ENCODE measurements at places on chromosomes 13 and 19.

- peaks cover 26% of the 10 kb centered on the region for H3K4me1 ChIP-seq
- no peak overlapping the region for H3K4me3 ChIP-seq
- no peak for DNase-seq
- no peaks in the 10 kb centered on the region for H3K36me3 ChIP-seq
These were observed 26.2 kb downstream of the RAP2A start for GRCh38 chr13:97460004-97460775.

DNA sequence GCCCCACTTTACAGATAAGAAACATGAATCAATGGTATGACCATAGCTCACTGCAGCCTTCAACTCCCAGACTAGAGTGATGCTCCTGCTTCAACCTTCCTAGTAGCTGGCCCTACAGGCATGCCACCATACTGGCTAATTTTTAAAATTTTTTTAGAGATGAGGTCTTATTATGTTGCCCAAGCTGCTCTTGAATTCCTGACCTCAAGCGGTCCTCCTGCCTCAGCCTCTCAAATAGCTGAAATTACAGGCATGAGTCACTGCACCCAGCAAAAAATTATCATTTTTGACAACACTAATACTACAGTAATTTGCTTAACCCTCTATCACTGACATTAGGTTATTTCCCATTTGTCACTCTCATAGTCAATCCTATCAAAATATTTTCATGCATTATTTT lies 14.7 kb downstream of the CAB39L start:
- no peak for DNase-seq
- H3K4me3 ChIP-seq, result no peak overlapping the region
- H3K27ac ChIP-seq, result no peak overlapping the region
- H3K27me3 ChIP-seq, result no peaks in the 10 kb centered on the region
- H3K4me1 ChIP-seq, result no peaks in the 10 kb centered on the region
- H3K36me3 ChIP-seq, result peaks cover 3% of the 10 kb centered on the region

GRCh38 chr19:2575734-2576481 lies 100.0 kb downstream of the GADD45B start:
- no peak overlapping the region for H3K4me3 ChIP-seq
- no peaks in the 10 kb centered on the region for H3K36me3 ChIP-seq
- no peak overlapping the region for H3K27ac ChIP-seq
- DNase-seq, result no peak

GRCh38 chr19:17722655-17723240 lies 3.5 kb downstream of the MAP1S start:
- no peak for DNase-seq
- H3K27me3 ChIP-seq, result no peaks in the 10 kb centered on the region
- peaks cover 33% of the 10 kb centered on the region for H3K4me1 ChIP-seq
- no peak overlapping the region for H3K27ac ChIP-seq
- H3K4me3 ChIP-seq, result no peak overlapping the region

- H3K4me3 ChIP-seq, result no peak overlapping the region
- DNase-seq, result no peak
- no peak overlapping the region for H3K27ac ChIP-seq
- peaks cover 11% of the 10 kb centered on the region for H3K36me3 ChIP-seq
- H3K27me3 ChIP-seq, result peaks cover 8% of the 10 kb centered on the region
- H3K4me1 ChIP-seq, result peaks cover 13% of the 10 kb centered on the region
These were observed 2.4 kb downstream of the NR2F6 start for GRCh38 chr19:17243211-17243829.

- no peaks in the 10 kb centered on the region for H3K36me3 ChIP-seq
- no peak for DNase-seq
- no peak overlapping the region for H3K27ac ChIP-seq
- no peaks in the 10 kb centered on the region for H3K27me3 ChIP-seq
These were observed 9.4 kb upstream of the SPC24 start for GRCh38 chr19:11164879-11165406.

DNA sequence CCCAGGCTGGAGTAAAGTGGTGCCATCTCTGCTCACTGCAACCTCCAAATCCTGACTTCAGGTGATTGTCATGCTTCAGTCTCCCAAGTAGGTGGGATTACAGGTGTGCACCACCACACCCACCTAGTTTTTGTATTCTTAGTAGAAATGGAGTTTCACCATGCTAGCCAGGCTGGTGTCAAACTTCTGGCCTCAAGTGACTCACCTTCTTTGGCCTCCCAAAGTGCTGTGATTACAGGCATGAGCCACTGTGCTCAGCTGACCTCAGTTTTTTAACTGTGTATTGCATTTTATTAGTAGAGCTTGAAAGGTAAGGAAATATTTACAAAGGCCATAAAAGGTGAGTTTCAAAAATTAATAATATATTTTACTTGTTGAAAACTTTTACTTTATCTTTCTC lies 2.3 kb downstream of the ZNF726 start:
- no peak overlapping the region for H3K4me3 ChIP-seq
- H3K27ac ChIP-seq, result no peak overlapping the region
- peaks cover 13% of the 10 kb centered on the region for H3K36me3 ChIP-seq
- peaks cover 1% of the 10 kb centered on the region for H3K4me1 ChIP-seq

GRCh38 chr13:81609335-81609734 lies 1268.4 kb upstream of the SPRY2 start:
- no peak overlapping the region for H3K4me3 ChIP-seq
- no peak overlapping the region for H3K27ac ChIP-seq
- no peaks in the 10 kb centered on the region for H3K27me3 ChIP-seq
- no peak for DNase-seq
- H3K36me3 ChIP-seq, result no peaks in the 10 kb centered on the region

Measured in effector memory CD8-positive, alpha-beta T cell (primary cell).